ENCODE measurements at places on chromosomes 13 and 19.

- no peak for DNase-seq
Measured at GRCh38 chr13:30371649-30372265, 50.5 kb upstream of the UBE2L5 start.

- DNase-seq = no peak
Measured at GRCh38 chr13:46855166-46855565, 41.7 kb downstream of the HTR2A start.

DNA sequence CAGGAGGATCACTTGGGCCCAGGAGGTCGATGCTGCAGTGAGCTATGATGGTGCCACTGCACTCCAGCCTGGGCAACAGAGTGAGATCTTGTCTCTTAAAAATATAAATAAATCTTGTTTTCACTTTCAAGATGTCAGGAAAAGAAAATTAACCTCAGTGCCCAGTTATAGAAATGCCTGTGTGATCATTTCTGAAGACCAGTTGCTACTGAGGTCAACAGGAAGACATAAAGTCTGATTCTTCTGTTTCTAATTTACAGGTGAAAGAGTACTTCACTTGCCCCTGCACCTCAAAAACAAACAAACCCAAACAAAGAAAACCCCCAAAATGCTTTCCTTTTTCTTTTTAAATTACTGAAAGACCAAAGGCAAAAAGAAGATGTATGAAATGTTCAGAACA lies 174.3 kb upstream of the NBEA start:
- no peak for DNase-seq

- DNase-seq = no peak
Measured at GRCh38 chr13:34721631-34722595, 220.2 kb upstream of the NBEA start.

- no peak for DNase-seq
Measured at GRCh38 chr13:79778741-79779460, 297.9 kb downstream of the NDFIP2 start.

DNA sequence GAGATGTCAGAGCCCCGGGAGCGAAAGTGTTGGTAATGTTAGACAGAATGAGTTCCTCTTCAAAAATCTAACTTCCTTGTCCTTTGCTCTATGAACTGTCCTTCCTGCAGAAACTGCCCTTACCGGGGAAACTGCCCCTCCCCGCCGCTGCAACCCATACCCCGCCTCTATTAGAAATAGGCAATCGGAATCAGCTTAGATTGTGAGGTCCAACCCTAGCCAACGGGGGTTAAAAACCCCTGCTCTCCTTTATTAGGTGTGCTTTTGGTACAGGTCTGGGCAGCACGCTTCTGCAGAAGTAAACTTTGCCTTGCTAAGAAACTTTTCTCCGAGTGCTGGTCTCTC lies 11.5 kb upstream of the CAPNS1 start:
- no peak for DNase-seq

DNA sequence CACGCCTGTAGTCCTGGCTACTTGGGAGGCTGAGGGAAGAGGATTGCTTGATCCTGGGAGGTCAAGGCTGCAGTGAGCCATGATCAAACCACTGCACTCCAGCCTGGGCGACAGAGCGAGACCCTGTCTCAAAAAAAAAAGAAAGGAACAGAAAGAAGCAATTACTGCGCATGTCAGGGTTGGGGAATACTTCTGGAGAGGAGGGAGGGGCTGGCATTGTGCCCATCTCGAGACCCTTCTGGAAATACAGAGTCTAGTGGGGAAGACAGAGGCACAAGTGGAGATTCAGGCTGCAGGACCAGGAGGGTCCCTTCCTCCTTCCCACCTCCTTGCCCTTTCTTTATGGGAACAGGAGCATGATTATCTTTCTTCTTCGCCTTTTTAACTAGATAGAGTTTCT lies 30.8 kb downstream of the PRR22 start:
- DNase-seq = no peak

DNA sequence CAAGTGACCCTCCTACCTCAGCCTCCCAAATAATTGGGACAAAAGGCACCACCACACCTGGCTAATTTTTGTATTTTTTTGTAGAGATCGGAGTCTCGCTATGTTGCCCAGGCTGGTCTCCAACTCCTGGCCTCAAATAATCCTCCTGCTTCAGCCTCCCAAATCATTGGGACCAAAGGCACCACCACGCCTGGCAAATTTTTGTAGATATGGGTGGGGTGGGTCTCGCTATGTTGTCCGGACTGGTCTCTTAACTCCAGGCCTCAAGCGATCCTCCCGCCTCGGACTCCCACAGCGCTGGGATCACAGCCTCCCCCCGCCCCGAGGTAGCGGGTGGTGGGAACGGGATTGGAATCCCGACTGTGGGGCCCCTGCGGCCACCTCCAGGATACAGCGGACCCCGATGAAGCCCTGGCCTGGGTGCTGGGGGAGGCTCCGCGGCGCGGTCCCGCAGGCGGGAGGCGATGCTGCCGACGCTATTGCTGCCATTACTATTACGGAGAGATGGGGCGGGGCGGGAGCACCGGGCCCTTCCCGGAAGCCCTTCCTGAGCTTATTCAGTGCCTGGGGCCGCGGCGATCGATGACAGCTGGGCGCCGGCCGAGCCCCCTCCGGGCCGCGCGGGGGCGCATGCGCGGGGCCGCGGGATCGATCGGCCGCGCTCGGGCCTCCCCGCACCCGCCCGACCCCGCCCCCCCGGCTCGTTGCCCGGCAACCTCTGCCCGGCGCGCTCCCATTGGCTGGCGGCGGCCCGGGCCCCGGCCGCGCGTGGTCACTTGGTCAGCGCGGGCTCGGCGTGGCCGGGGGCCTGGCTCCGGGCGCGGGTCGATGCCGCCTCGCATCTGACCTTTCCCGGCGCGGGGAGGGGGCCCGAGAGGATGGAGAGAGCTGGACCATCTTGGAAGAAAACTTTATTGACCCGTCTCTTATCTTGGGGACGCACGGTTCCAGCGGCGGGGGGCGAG lies 27.9 kb upstream of the ONECUT3 start:
- DNase-seq = peak; percentile 63

GRCh38 chr13:49539313-49539712 lies 43.6 kb downstream of the PHF11 start:
- no peak for DNase-seq

- no peak for DNase-seq
Measured at GRCh38 chr13:32376642-32377415, 51.1 kb downstream of the N4BP2L1 start.

GRCh38 chr19:21134934-21135366 lies 6.9 kb upstream of the ZNF431 start:
- DNase-seq = no peak

DNA sequence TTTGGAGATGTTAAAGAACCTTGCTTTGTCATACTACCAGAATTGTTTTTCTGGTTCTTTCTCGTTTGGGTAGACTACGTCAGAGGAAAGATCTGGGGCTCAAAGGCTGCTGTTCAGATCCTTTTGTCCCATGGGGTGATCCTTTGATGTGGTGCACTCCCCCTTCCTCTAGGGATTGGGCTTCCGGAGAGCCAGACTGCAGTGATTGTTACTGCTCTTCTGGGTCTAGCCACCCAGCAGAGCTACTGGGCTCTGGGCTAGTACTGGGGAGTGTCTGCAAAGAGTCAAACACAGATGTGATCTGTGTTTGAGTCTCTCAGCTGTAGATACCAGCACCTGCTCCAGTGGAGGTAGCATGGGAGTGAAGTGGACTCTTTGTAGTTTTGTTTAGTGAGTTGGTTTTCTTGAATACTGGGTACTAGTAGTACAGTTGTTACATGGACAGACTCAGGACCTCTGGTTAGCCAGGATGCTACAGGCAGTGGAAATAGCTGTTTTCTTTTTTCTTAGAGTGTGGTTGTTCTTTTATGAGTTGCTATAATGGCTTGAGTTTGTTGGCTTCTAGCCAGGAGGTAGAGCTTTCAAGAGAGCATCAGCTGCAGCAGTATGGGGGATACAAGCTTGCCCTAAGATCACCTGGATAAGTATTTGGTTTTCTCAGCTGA lies 34.4 kb downstream of the DNAJC15 start:
- no peak for DNase-seq
